ENCODE measurements at places on chromosomes 4 and X.
A peak's percentile ranks its signal among the peaks of the same experiment; 100 is the strongest.

- no peak for DNase-seq
These were observed 9.5 kb downstream of the HPRT1 start for GRCh38 chrX:134469486-134469885.

- DNase-seq = no peak
These were observed 31.9 kb downstream of the MGAT4D start for GRCh38 chr4:140466146-140466545.

DNA sequence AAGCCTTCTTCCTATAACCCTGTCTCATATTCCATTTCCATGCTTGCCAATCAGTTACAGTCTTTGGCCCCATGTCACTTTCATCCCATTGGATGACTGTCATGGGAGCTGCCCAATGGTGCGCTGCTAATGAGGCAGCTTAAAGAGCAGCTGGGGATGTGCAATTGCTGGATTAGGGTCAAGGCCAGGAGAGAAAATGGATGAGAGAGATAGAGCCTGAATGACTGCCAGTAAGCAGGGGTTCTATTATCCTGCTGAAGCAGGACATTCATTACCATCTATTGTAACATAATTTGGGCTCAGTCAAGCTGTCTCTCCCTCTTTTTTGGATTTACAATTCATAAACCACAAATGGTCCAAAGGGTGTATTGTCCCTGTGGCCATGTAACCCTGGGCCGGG, 909.0 kb downstream of the CENPC start:
- DNase-seq = no peak

- DNase-seq = no peak
These were observed 9.3 kb upstream of the SYTL5 start for GRCh38 chrX:37997096-37997495.

- no peak for DNase-seq
These were observed 231.4 kb upstream of the MID1 start for GRCh38 chrX:10851809-10852208.

- no peak for DNase-seq
These were observed 42.8 kb downstream of the TENM3 start for GRCh38 chr4:182286035-182286434.

DNA sequence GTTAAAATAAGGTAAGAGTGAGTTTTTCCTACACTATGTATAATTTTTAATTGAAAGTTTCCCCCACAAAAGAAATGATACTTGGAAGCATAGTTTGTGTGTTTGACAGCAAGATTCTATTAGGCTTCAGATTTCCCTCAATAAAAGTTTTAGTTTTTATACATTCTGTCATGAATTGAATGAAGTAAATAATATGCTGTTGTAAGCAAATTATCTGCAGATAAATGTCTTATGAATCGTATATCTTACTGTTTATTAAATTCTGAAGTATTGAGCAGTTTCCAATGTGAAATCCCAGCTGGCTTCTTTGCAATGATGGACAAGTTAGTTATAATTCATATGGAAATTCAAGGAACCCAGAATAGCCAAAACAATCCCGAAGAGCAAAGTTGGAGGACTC, 33.5 kb downstream of the RS1 start:
- DNase-seq = no peak

- no peak for DNase-seq
These were observed 42.0 kb downstream of the IRF2 start for GRCh38 chr4:184432127-184432922.

DNA sequence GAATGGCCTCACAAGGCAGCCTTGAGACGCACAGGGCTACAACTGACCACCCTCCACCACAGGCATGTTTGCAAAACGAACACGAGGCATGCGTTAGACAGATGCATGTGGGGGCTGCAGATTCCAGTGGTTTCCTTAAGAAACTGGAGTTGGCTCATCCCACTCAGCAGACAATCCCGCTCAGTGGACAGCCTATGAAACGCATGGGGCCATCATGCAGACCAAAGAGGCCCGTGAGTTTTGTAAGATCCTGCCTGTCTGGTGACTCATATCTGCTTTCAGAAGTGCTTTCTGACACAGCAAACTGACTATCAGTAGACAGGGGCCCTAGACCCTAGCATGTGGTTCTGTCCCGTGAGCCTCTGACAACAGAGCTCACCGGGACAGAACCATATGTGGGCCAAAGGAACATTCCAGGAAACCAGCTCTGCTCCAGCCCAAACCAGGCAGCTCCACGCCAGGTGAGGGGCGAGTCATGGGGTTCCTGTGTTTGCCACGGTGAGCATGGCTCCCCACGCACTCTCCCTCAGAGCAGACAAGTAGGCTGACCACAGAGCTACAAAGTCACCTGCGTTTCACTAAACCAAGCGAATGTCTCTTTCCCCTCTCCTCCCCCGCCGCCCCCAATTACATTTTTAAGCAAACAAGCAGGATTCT, 74.4 kb downstream of the MTMR1 start:
- DNase-seq = peak; percentile 17

DNA sequence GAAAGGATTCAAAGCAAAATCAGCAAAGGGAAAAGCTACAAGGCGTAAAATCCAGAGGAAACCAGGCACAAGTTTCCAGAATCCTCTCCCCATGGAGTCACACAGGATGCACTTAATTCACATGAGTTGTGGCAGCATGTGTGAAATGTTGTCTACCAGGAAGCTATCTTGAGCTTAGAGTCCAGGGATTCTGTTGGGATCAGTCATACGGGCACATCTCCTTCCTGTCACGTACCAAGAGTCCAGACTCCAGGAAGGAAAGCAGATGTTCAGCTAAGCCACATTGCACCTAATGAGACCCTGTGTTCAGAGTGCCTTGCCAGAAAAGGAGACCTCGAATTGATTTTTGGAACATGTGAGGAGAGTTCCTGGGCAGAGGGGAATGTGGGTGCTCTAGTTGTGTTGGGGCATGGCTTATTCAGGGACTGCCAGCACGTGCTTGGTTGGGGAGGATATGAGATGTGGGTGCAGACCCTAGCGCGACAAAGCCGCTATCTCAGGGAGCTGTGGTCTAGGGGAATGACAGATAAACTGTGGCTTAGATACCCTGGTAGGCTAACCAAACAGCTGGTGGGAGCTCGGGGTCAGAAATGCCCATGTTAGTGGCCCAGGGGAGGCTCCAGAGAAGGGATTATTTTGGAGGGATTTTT, 70.0 kb downstream of the EVC start:
- DNase-seq = no peak

GRCh38 chr4:53748328-53748772, 157.1 kb upstream of the LNX1 start:
- DNase-seq = peak; percentile 45

GRCh38 chr4:176272799-176273198, 3.8 kb upstream of the ASB5 start:
- no peak for DNase-seq

- DNase-seq = no peak
These were observed 139.1 kb downstream of the COL4A6 start for GRCh38 chrX:108299101-108299591.

GRCh38 chrX:45804276-45804675, 603.6 kb upstream of the DIPK2B start:
- DNase-seq = no peak
